Esophagus muscularis mucosa (tissue), 4 donors: ENCODE measurements at places on chromosomes 1 and 21. TPM values are rescaled to one million over a fixed set of nuclear protein-coding genes. Genes with fewer than 3 reads are reported as not detected.
A peak's percentile ranks its signal among the peaks of the same experiment; 100 is the strongest.

DNA sequence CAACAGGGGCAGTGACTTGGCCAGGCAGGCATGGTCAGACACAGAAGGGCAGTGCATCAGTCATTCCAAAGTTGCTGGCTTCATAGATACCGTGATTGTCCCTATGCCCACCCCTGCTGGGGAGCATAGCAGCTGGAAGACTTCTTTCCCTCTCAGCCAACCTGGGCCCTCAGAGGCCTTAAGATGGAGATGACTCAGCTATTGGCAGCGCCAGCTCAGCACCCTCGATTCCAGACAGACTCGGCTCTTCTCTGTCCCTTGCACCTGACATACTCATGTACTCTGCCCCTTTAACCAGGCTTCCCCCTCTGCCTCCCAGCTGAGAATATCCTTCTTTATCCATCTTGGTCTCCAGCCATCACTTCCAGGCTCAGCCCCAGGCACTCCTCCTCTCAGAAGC, 16.8 kb downstream of the SLAMF8 start:
- no peak for DNase-seq

GRCh38 chr1:29524285-29525065, 288.2 kb downstream of the PTPRU start:
- DNase-seq, result no peak

- DNase-seq, result no peak
These were observed 376 bp downstream of the GBP1 start for GRCh38 chr1:89064632-89065031.

GRCh38 chr21:39467746-39468145, 16.0 kb downstream of the SH3BGR start:
- peak; percentile 66 for DNase-seq

DNA sequence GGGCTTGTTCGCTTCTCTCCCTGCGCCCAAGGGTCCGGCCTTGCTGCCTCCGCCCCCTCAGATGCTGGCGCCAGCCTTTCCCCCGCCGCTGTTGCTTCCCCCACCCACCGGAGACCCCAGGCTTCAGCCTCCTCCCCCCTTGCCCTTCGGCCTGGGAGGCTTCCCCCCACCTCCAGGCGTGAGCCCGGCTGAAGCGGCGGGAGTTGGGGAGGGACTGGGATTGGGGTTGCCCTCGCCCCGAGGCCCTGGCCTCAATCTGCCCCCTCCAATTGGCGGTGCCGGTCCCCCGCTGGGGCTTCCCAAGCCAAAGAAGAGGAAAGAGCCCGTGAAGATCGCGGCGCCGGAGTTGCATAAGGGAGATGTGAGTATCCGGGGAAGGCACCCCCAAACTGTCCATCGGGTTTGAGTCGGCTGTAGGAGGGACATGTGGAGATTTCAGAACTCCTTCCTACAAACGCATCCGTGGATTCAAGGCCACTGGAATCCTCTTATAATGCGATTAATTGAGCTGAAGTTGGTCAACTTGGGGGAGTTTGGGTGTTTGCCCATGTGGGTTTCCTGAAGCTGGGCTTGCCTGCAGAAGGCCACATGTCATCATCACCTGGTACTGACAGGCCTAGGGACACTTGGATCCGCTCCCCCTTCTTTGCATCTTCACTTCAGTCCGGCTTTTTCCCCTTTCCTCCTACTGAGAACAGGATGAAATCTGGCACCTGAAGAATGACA, 707 bp downstream of the PRCC start:
- DNase-seq, result no peak

DNA sequence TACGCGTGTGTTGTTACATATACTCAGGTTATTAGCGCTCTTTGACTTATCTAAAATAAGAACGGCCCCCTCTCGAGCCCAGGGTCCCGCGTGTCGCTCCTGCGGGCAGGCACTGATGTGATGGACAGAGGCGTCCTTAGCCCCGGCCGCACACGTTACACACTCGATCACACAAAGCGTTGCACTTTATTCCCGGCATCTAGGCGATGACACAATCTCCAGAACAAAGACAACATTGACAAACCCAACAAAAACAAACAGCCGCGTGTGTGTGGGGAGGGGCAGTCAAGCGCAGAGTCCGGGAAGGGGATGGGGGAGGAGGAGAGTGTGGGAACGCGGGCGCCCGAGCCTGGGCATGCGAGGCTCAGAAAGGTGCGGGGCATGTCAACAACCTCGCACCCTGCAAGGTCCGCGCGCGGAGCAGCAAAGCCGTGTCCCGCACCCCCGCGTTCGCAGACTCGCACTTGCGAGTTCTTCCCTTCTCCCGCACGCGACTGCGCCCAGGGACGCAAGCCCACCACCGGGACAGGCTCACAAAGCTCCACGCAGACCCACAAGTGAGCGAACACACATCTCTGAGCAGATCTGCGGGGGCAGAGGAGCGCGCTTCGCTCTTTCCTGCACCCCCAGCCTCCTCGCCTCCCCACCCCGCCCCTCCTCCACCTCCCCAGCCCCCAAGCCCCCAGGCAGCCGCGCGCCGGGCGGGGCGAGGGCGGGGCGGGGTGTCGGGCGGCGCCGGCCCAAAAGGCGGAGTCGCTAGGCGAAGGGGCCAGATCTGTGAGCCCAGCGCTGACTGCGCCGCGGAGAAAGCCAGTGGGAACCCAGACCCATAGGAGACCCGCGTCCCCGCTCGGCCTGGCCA, at the start of gene EFNA1:
Gene EFNA1, plus strand, starts transcription at position 772 of the 862 bp plus-strand sequence. CDS start 102 bp downstream, outside the sequence.
- DNase-seq, result peak; percentile 93

DNA sequence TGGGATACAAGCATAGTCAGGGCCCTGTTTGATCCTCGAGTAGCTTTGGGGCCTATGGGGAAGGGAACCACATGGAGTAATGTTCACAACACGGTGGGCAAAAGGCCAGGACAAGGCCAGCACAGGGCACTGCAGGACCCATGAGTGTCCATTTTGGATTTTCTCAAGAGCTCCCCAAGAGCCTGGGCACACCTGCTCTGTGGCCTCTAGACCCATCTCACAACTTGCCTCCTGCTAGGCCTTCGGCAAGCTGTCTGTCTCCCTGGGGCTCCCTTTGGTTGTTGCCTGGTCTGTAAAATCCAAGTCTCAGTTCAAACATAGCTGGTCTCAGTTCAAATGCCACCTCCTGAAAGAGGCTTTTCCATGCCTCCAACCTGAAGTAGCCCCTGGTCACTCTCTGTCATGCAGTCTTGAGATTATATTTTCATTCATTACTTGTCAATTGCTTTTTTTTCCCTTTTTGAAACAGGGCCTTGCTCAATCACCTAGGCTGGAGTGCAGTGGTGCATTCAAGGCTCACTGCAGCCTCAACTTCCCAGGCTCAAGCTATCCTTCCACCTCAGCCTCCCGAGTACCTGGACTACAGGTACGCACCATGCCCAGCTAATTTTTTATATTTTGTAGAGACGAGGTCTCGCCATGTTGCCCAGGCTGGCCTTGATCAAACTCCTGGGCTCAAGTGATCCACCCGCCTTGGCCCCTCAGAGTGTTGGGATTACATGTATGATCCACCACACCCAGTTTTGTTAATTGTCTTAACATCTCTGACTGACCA, 107.4 kb downstream of the MATN1 start:
- no peak for DNase-seq

GRCh38 chr1:77597310-77597709, 85.1 kb downstream of the ZZZ3 start:
- no peak for DNase-seq

DNA sequence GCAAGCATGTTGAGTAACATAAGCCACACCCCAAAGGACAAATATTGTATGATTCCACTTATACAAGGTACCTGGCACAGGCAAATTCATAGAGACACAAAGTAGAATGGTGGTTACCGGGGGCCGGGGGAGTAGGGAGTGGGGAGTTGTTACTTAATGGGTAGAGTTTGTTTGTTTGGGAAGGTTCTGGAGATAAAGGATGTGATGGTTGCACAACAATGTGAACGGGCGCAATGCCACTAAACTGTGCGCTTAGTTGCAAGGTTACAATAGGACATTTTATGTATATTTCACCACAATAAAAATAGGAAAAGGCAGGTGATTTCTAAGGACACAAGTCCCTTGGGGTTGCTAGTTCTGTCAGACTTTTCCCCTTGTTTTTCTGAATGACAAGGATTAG, 516.6 kb downstream of the KIF26B start:
- no peak for DNase-seq

- DNase-seq, result no peak
These were observed 4.4 kb downstream of the POU3F1 start for GRCh38 chr1:38041936-38042834.

OR2T2 gene
- not detected for total RNA-seq

LAPTM5 gene
- total RNA-seq, result 35.7 TPM

MSH4 gene
- 0.40 TPM for total RNA-seq

REN gene
- total RNA-seq, result not detected

TDRD5 gene
- not detected for total RNA-seq

RHD gene
- not detected for total RNA-seq

H6PD gene
- total RNA-seq, result 31.1 TPM

S1PR1 gene
- 98.5 TPM for total RNA-seq

CFHR1 gene
- total RNA-seq, result not detected

TPTE gene
- total RNA-seq, result not detected

SPRR5 gene
- not detected for total RNA-seq
